Stimulated activated CD8-positive, alpha-beta memory T cell treated with anti-CD3 and anti-CD28 coated beads, Interleukin-7, amount 100 ng/mL, for 1 hour (primary cell): ENCODE measurements at places on chromosomes 2 and 18.

- DNase-seq: no peak
Observed at GRCh38 chr18:57748770-57749603, 54.1 kb downstream of the ATP8B1 start.

GRCh38 chr2:133900909-133901308 is 332.6 kb upstream of the NCKAP5 start:
- DNase-seq: no peak

- no peak for DNase-seq
Observed at GRCh38 chr2:138640921-138641676, 139.1 kb downstream of the NXPH2 start.

DNA sequence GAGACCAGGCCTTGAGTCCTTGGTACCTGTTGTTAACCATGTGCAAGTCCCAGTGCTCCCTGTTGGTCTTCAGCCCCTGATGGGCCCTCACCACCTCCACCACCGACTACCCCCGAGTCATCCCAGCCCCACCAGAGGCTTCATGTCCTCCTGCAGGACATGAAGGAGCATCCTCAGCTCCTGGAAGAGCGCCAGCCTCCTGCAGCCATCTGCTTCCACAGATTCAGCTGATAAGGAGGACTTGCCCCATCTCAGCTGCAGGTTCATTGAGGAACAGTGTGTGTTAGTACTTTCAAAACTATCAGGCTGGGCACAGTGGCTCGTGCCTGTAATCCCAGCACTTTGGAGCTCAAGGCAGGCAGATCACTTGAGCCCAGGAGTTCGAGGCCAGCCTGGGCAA is 151.9 kb downstream of the ATP9B start:
- no peak for DNase-seq

DNA sequence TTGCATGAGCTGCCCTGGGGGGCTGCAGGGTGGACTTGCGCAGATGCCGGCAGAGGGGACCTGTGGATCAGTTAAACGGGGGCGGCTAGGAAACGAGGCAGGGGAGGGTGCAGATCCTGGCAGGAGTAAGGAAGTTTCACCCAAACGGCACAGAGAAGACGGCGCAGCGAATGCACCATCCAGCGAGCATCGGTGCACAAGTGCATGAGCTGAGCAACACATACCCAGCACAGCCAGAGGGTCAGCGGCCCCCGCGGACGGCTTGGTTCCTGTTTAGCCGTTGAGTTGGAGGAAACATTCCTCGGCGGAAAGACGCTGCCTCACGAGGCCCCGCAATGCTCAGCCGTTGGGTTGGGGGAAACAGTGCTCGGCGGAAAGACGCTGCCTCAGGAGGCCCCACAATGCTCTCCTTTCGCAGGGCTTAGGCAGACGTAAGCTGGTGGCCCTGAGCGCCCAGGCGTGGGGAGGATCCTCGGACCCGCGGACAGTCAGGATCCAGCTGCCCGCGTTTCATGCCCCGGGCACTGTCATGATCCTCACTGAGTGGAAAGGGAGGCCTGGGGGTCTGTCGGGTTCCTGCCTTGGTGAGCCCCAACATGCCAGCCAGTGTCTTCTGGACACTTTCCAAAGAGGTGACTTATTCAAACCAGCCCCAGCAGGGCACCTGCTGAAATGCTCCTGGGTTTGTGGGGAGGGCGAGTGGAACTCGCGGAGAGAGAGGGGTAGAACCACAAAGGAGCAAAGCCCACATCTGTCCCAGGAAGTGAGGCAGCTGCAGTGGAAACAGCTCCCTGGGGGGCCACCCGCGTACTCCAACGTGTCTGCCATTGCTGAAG is 86.3 kb downstream of the NDUFA10 start:
- DNase-seq: no peak

- DNase-seq: no peak
Observed at GRCh38 chr2:68774569-68775271, 40.1 kb downstream of the ARHGAP25 start.

DNA sequence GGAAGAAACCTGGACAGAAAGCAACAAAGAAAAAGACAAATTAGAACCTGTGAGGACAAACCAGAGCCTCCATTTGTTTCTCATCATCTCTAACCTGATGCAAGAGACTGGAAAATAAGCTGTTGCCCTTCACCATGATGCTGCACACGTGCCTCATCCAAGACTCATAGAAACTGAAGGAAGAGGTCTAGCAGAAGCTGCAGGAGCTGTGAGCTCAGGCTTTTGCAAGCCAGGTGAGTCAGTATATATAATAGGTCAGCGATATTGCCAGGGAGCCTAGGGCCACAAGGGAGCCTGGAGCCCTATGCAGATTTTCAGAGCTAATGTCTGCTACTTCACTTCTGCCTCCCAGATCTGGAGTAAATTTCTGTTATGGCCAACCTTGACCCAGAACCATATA is 163.1 kb downstream of the LNPK start:
- DNase-seq: no peak

DNA sequence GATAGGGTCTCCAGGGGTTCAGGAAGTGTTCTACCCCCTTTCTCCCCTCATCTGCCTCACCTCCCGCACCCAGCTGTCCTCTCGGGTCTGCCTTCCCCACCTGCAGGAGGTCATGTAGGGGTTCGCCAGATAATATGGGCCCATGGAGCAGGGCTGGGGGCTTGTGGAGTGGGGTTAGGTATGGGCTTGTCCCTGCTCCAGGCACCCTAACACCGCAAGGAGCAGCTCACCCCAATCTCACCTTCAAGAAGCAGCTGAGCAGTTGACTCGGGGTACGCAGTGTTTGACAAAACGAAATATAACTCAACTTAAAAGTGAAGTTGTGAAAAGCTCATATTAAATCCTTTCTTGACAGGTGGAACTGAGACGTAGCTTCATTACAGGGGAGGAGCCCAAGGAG is 99.6 kb downstream of the CTIF start:
- DNase-seq: no peak

DNA sequence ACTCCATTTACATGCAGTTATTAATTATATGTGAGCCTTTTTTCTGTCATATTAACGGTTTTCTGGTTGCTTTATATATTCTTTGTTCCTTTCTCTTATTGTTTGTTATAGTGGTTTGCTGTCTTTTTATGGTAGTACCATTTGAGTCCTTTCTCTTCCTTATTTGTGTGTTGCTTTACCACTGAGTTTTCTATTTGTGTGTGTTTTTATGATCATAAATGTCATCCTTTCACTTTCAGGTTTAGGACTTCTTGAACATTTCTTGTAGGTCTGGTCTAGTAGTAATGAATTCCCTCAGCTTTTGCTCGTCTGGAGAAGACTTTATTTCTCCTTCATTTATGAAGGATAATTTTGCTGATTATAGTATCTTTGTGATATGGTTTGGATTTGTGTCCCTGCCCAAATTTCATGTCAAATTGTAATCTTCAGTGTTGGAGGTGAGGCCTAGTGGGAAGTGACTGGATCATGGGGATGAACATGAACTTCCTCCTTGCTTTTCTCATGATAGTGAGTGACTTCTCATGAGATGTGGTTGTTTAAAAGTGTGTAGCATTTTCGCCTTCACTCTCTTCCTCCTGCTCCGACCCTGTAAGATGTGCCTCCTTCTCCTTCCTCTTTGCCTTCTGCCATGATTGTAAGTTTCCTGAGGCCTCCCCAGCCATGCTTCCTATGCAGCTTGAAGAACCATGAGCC is 11.5 kb downstream of the GCC2 start:
- DNase-seq: no peak

GRCh38 chr2:240567137-240567871 is 980 bp upstream of the RNPEPL1 start:
- no peak for DNase-seq

DNA sequence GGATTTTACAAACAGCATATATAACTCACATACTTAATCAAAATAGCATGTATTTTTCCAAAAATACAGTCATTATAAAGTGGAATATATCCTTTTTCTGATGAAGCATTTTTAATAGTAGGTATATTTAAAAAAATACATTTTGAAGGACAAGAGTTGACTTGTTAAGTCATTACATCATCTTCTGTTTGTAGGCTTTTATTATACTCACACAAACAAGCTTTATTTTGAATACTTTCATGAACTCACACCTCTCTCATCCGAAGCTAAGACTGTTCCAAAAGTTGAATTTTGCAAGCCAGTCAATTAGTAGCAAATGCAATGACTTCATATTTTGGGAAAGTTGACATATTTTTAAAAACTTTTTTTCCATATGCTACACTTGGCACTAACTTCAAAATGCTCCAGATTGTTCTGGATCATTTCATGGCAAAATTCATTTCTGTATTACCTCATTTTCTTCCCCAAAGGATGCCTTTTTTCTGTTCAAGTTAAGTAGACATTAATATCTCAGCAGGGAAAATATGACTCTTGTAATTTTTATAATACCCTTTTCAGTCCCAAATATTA is 68.5 kb upstream of the WDR75 start:
- DNase-seq: no peak

DNA sequence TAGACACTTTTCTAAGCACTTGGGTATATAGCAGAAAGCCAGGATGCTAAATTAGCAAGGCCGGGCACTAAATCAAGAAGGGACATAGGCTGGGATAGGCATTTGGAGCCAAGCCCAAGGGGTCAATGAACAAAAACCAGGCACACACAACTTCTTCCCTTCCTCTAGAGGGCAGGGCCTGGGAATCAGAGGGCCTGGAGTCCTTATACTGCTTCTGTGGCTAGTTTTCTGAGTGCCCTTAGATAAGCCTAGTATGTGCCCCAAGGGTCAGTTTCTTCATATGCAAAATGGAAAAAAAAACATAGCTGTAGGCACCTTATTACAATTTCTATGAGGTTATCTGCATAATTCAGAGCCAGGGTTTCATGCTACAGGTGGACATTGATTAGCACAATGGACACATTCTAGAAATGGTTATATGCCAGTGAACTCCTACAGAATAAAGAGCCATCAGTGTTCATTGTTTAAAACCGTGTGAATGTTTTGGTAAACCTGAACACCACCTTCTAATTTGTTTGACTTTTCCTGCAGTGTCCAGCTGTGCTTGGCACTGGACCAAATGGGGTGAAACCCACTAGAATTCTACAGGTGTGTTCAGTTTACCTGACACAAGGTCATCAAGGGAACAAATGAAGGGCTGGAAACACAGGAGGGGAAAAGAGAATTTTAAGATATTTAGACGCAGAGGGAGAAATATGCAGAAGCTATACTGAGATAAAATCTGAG is 49.6 kb downstream of the PAX8 start:
- DNase-seq: no peak

- no peak for DNase-seq
Observed at GRCh38 chr18:58630071-58630470, 1.2 kb upstream of the ALPK2 start.

DNA sequence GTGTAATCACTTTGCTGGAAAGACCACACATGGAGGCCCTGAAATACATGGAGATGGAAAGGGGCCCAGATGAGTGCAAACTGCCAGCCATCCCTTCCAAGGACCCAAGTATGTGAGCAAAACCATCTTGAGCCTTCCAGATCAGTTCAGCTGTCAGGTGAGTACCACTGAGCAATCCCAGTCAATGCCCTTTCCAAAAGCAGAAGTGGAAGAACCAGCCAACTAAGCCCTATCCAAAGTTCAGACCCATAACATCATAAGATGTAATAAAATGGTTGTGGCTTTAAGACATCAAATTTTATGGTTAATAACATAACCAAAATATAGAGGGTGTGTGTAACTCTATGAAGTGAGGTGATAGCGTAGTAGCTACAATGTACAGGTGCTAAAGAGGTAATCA is 88.5 kb downstream of the NXPH2 start:
- no peak for DNase-seq

GRCh38 chr2:202161151-202161835 is 77.1 kb downstream of the SUMO1 start:
- DNase-seq: no peak

DNA sequence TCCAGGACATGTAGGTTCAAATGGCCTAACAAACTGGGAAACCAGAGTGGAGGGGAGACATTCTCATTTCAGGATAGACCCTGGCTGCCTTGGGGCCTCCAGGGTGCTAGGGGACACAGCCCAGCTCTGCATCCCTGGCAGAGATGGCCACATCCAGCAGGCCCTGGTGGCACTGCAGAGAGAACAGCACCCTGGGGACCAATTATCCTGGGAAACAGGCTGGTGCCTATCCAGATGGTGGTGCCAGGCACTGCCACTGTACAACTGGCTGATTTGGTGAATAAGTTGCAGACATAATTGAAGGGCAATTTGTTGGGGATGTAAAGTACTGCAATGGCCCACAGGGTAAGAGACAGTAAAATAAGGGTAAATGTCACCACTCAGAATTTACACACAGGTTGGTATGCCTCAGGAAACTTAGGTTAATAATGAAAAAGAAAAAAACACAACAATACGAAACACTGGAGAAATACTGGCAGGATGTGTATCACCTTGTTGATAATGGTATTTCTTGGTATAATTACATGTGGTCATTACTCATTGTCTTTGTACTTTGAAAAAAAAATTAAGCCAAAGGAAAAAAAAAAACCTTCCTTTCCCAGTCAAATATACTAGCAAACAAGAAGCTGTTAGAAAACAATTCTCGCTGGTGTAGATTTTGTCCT is 12.8 kb upstream of the SFTPB start:
- DNase-seq: no peak

- DNase-seq: no peak
Observed at GRCh38 chr2:8406271-8406670, 275.6 kb upstream of the ID2 start.

- no peak for DNase-seq
Observed at GRCh38 chr18:34767601-34768027, 57.5 kb downstream of the DTNA start.

DNA sequence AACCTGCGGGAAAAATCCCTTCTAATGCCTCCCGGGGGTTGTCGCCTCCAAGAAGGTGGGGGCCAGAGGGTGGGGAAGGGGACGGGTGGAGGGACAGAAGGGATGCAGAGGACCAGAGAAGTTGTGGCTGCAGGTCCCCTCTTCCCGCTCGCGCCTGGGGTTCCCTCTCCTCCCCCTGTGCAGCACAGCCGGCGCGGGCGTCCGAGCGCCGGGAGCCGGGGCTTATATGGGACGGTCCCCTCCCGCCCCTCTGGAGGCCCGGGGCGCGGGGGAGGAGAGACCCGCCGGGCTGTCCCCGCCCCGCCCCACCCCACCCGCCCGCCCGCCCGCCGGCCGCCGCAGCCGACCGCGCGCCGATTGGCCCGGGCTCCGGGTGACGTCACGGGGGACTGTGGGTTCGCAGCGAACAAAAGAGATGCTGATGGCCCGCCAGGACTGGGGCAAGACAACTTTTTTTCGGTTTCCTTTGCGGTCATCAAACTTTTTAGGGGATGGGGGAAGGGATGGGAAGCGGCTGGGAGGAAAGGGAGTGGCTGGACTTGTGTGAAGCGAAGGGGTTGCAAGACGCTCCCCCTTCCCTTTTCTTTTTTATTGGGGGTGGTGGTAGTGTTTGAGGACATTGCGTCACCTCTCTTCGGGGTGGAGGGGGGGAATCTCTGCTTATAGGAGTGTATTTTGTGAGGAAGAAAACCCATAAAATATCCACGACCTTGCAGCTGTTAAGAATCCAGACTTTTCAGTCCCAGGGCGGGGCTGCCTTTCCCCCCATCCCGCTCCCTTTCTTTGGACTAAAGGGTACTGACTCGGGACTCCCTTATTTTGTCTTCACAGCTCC is at the start of gene FN1:
TSS of gene FN1 (minus strand) at position 199 of the 835 bp plus-strand sequence. CDS start 266 bp downstream, outside the sequence.
- DNase-seq: peak; percentile 27
